ENCODE measurements at places on chromosomes 7 and 10.

DNA sequence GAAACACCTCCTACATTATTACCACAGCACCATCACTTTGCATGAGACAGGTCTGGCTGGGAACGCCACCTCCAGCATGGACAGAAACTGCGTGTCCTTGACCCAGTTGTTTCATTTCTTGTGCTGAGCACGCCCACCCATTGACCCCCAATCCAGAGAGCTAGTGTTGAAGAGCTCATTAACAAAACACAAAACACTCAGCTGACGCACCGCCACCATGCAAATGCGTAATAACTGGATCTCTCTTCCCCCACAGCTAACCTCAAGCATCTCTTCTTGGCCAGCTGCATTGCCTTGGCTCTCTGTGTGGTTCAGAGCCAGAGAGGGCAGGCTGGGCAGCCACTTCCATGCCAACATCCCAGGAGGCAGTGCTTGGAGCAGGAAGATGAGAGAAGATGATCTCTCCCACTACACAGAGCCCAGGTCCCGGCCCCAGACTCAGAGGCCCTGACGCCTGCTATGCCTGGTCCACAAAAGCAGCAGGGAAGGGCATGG, 173.5 kb downstream of the PLXNA4 start:
- no peak for DNase-seq

- DNase-seq, result no peak
Measured at GRCh38 chr10:14635043-14635710, 139.5 kb downstream of the FAM107B start.

- DNase-seq, result no peak
Measured at GRCh38 chr10:3438606-3439005, 266.0 kb upstream of the PITRM1 start.

GRCh38 chr10:27391916-27392315, 112.2 kb upstream of the RAB18 start:
- no peak for DNase-seq

- no peak for DNase-seq
Measured at GRCh38 chr10:44954042-44954441, 5.6 kb upstream of the RASSF4 start.

GRCh38 chr10:97573672-97574071, 1.1 kb downstream of the ANKRD2 start:
- DNase-seq, result no peak

DNA sequence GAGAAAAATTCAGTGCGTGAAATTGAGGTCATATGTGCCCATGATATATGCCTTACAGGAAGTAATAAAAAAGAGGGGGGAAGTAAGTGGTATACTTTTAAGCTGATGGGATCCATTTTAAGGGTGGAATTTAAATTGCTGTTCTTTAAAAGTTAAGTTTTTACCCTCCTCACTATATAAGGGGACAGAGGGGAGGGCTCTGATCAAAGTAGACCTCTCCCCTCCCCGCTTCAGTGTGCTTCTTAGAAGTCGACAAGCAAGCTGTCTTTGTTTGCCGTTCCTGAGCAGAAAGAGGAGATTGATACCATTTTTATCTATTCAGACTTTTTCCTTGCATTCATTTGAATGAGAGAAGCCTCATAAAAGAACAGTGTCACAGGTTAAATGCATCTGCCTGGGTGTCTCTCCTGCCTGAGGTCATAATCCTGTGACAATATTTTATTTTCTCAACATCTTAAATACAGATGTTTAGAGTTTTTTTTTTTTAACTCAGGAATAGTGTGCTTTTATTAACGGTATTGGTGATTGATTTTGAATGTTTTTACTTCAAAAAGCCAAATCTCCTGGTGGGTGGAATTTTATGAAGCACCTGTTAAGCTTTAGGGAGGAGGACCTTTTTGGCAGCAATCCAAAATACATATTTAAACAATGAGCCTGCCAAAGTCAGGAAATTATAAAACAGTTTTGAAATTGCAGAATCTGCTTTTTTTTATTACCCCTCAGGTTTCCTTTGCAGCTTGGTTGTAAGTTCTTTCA, 141.7 kb downstream of the KAT6B start:
- DNase-seq, result no peak

DNA sequence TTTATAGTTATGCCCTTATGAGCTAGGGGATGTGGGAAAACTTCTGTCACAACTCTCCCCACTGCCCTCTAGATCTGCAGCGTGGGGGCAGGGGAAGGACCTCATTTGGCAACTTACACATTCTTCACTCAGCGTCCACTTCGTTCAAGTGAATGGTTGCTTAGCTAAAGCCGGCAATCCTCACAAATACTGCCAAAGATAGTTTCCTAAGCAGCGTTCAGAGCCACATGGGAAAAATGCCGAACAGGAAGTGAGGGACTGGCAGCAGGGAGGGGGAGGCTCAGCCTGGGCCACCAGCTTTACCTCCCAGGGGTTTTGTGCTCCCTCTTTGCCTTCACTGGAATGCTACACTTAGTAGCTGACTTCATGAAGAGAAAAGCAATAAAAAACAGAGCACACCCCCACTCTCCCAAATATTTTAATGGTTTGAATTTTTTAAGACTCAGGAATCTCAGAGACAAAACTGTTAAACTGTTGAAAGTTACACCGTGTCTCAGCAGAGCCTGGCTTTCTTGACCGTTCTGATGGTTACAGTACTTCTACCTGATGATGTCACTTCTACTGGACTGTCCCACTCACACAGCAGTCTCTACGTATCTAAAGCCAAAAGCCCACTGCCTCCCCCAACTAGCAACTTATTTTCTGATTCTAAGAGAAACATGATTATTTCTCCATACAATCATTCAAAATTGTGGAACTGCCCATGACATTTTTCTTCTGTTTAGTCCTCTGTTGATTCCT, 10.4 kb downstream of the GRM3 start:
- no peak for DNase-seq

GRCh38 chr7:31175672-31176071, 123.6 kb downstream of the ADCYAP1R1 start:
- DNase-seq, result no peak

- DNase-seq, result no peak
Measured at GRCh38 chr10:132468216-132468615, 69.4 kb upstream of the INPP5A start.

DNA sequence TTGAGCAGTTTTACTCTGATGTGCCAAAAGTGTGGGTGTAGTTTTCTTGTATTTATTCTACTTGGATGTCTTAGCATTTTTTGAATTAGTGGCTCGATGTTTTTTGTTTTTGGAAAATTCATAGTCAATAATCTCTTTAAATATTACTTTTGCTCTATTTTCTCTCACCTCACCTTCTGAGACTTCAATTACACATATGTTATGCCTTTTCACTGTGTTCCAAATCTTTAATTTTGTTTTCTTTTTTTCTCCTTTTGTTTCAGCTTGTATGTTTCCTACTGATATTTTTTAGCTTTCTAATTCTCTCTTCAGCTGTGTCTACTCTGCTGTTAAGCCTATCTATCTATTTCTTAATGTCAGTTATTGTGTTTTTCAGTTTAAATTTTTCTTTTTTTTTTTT, 69.5 kb downstream of the ZNF503 start:
- DNase-seq, result no peak

DNA sequence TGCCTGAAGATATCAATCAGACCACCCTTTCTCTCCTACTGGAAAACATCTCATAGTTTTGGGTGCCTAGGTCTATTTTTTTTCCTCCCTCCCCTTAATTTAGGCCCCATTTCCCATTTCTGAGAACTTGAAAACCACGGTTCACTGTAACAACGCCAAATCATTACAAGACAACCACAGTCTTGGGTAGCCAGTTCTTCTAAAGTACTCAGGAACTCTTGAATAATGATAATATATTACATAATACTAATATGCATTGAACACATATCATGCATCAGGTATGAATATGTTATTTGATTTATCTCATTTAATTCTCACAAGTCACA, 185.1 kb upstream of the ADO start:
- DNase-seq, result no peak

- no peak for DNase-seq
Measured at GRCh38 chr7:77217474-77218185, 18.0 kb upstream of the FGL2 start.

DNA sequence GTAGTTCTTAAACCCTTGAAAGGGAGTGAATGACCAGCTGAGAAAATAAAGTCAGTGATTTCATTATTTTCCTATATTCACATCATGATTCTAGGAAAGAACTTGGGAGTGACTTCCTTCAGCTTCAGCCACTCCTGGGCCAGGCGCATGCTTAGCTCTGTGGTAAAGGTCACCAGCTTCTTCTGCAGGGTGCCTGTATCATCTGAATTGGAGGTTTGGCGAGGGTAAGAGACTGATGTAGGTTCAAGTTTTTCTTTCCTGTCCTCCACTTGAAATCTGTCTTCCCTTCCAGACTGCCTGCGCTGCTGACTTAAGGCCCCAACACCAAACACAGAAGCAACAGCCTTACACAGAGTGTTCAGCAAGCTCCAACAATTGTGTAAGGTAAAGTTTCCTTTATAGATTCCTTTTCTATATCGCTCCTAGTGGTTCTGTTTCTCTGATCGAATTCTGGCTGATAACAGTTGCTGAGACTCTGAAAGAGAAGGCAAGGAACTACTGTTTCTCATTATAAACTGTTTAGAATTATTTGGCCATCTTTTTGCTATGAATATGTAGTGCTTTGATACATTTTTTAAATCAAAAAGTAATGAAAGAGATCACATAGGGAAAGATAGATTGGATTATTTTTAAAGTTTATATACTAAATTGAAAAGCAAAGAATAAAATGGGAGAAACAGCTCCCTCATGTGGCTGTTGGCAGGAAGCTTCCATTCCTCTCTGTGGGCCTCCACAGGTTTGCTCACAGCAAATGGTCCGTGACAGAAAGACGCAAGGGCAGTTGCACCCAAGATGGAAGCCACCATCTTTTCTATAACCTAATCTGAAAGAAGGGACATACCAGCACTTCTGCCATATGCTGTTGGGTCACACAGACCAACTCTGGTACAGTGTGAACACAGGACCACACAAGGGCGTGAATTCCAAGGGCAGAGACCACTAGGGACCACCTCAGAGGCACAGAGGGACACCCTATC, 14.0 kb downstream of the GATAD1 start:
- DNase-seq, result peak; percentile 25

- no peak for DNase-seq
Measured at GRCh38 chr10:125087191-125087896, 73.0 kb downstream of the CTBP2 start.

DNA sequence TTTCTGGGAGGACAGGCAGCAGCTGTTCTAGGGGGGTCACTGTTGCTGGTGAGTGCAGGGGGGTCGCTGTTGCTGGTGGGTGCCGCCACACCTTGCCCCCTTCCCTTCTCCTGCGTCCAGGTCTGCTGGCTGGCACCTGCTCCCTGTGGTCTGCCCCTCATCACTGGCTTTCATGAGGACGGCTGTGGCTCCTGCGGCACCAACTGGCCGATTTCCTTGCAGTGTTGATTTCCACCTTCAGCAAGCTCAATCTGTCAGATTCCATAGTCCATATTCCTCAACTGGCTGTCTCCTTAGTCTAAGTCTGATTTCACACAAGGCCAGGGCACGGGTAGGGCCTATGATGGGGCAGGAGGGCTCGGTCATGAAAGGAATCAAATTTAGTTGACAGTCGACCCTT, 23.4 kb upstream of the GRB10 start:
- no peak for DNase-seq

GRCh38 chr7:127658970-127659630, 7.1 kb downstream of the SND1 start:
- no peak for DNase-seq

GRCh38 chr10:31697271-31698180, 231.1 kb downstream of the ARHGAP12 start:
- no peak for DNase-seq

DNA sequence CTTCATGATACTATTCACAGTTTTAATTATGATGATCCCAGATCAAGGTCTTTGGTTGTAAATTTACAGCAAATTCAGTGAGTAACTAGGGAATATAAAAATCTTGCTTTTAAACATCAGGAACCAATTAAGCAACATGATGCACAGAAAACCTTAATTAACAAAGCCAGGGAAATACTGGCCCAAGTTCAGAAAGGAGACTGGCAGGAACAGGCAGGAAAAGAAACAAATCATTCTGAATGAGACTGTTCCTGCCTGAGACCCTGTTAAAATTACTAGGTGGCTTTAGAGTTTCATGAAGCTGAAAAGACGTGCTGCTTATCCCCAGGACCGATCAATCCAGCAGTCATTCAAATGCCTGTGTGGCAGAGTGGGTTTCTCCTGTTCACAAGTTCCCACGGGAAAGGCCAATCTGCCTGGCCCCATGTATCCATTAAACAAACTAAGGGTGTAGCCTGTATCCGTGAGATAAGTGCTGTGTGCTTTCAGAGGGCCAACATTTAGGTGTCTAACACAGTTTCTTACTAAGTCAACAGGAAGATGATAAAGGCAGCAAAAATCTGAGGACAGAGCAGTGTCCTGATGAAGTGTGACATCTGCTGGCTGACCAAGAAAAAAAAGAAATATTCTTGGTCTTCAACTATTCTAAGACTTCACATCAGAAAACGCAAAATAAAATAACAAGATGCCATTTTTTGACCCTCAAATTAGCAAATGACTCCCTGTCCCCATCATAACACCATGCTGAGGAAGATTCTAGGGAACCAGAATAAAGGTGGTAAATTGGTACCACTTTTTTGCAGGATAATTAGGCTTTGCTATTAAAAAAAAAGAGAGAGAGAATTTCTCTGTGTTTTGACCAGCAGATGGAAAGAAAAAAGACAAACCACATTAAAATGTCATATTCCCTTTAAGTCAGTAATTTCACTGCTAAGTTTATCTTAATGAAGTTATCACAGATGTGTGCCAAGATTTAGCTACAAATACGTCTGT, 34.2 kb downstream of the PUS7 start:
- DNase-seq, result no peak

- DNase-seq, result no peak
Measured at GRCh38 chr10:126959906-126960685, 54.9 kb downstream of the DOCK1 start.

GRCh38 chr7:156169474-156170370, 357.5 kb upstream of the SHH start:
- no peak for DNase-seq

GRCh38 chr7:140304191-140304799, 94.0 kb downstream of the SLC37A3 start:
- peak; percentile 28 for DNase-seq

- no peak for DNase-seq
Measured at GRCh38 chr7:159033956-159034355, 110.7 kb downstream of the VIPR2 start.
